Activated naive CD4-positive, alpha-beta T cell treated with Interleukin-2 at 50 U/mL for 16 hours (primary cell): ENCODE measurements at places on chromosomes 6 and 20.

- DNase-seq = no peak
These were observed 3.6 kb downstream of the AVP start for GRCh38 chr20:3080939-3081388.

DNA sequence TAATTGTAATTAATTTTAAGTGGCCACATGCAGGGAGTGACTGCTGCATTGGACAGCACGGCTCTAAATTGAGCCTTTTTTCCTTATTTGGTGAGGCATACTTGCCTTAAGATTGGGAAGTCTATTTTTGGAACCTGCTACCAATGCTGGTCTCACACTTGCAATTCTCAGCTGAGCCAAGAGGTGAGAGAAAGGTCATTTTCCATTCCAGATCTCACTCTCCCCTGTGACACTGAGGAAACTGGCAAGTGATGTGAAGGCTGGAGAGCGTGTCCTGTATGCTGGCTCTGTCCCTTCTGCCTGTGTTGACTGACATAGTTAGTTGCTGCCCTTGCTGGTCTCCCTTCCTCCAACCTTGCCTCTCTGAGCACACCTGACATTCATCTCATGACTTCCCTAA lies 735 bp upstream of the MOG start:
- DNase-seq = no peak

DNA sequence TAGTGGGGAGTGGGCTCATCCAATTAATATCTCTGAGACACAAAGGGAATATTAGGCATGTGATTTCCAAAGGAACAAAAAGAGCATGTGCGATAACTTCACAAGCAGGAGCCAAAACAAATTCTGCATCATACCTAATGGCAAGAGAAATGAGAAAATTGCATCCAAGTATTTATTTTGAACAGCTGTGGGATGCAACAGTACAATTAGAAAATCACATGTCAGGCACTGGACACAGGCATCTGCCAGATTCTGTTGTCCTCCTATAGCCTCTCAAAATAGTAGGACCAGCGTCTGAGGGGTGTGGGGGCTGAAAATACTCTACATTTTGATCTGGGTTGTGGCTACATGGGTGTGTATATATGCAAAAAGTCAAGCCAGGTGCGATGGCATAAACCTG lies 66.3 kb downstream of the EDN1 start:
- no peak for DNase-seq

DNA sequence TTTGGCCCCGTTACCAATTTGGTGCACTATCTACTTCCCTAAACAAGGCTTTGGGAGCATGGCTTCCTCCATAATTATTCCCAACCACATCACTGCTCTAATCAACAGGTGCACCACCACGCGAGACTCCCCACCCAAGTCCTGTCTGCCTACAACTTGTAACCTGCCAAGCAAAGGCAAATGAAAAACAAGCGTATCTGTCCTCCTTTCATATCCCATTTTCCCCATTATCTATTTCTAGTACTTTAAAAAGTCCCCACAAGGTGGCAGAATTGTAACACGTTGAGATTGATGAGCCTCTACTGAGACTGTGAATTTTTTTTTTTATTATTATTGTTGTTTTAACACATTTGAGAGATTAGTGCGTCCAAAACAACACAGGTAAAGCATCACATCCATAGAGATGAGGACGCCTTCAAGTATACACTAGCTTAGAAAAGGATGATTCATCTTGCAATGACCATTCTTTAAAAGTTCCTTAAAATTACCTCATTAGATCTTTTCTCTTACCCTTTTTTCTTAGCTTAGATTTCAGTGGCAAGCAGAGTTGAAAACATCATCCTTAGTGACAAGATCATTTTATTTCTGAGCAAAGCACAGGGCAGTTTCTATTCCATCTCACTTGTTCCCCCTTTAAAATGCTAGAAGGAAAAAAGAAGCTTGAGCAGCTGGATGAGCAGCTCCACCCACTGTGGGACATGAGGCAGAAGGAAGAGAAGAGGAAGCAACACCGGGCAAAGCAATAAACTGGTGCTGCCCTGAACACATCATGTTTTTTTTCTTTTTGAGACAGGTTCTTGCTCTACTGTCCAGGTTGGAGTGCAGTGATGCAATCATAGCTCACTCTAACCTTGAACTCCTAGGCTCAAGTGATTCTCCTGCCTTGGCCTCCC lies 210.8 kb downstream of the ARHGAP18 start:
- DNase-seq = no peak

DNA sequence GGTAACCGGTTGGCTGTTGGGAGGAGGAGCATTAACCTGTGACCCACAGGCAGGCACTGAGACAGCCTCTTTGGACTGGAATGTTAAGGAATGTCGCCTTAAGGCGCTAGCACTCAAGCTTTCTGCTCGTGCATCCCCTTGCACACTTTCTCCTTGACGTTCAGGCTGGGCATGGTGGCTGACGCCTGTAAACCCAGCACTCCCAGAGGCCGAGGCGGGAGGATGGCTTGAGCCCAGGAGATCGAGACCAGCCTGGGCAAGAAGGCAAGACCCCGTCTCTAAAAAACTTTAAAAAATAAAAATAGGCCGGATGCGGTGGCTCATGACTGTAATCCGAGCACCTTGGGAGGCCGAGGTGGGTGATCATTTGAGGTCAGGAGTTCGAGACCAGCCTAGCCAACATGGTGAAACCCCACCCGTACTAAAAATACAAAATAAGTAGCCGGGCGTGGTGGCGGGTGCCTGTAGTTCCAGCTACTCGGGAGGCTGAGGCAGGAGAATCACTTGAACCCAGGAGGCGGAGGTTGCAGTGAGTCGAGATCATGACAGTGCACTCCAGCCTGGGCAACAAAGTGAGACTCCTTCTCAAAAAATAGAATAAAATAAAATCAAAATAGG lies 1.9 kb upstream of the GID8 start:
- no peak for DNase-seq

DNA sequence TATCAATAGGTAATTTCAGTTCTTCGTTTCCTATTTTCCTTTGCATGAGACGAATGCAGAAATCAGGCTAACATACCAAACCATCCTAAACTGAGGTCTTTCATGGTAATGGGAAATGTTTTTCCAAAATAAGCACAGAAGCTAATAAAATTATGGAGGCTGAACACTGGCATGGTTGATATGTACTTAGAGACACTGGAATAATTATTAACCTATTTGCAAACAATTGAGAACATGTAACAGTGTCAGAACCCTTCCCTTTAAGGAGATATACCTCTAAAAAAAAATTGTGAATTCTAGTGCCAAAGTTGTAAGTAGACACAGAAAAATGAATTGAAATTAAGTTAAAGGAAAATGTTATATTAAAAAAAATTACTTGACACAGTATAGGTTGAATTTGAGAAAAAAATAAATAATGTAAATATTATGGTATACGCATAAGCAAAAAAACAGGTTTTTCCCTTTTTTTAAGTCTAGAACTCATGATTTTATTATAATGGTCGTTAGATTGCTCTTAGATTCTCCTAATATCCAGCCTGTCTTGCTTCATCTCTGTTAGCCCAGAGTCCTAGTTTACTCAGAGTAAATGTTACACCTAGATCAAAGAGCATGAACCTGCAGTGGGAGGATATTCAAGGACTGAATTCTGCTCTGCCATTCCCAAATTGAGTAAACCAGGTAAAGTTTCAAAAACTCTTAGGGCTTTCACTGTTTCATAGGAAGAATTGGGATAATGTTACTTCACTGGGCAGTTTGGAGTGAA lies 1.7 kb downstream of the SLC17A2 start:
- no peak for DNase-seq

- peak; percentile 40 for DNase-seq
These were observed 94.0 kb upstream of the NHSL1 start for GRCh38 chr6:138593124-138593877.

- DNase-seq = peak; percentile 5
These were observed 43.1 kb downstream of the POPDC3 start for GRCh38 chr6:105136431-105137350.

DNA sequence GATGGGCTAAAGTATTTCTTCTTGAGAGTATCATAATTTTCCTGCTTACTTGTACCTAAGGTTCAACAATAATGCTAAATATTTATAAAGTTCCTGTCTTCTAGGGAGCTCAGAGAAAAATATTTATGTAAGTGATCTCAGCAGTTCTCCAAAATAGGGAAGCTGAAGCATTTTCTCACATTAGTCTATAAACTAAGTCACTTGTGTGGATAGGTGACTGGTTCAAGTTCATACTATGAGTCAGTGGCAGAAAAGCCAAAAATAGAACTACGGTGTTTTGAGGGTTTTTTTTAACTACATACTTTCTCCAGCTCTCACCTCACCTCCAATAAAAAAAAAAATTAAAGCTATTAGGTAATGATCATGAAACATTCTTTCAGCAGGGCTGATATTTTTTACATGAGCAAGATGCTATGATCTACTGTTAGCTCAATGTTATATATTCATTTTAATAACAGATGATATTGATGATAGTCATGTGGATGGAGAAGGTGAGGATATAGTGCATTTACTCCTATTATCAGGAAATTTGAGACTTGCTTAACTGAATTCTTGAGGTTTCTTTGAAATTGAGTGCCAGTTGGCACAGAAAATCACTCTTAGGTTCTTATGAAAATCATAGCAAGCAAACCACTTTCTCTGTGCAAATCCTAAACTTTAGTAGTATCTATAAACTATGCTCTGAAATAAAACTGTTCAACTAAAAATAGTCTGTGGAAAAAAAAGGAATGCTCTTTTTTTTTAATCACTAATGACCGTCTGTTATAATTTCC lies 4.1 kb upstream of the MOXD1 start:
- DNase-seq = no peak

- no peak for DNase-seq
These were observed 292.7 kb downstream of the TAF4 start for GRCh38 chr20:61772828-61773631.

DNA sequence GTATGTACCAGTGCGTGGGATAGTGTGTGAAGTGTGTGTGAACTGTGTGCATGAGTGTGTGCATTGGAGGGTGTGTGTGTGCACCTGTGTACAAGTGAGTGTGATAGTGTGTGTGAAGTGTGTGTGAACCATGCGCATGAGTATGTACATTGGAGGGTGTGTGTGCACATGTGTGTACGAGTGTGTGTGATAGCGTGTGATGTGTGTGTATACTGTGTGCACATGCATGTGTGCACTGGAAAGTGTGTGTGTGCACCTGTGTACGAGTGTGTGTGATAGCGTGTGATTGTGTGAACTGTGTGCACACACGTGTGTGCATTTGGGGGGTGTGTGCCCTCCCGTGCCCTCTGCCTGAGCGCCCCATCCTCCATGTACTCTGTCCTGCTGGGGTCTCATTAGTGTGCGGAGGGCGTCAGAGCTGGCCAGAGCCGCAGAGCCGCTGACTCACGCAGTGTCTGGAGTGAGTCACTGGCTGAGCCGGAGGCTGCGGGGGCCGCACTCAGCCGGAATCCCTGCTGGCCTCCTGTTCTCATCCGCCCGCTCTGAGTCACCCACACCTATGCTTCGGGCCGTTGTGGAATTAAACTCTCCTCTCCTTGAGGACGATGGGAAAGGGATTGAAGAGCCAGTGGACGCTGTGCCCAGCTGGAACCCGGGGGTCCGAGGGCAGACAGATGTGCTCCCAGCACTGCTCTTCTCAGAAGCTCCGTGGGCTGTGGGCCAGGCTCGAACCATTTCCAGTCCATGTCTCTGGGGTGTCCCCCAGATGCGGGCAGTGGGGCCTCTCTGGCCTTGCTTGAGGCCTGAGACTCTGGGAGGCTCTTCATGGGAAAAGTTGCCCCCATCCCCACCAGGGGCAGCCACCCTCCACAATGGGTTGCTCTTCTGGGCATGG lies 27.3 kb upstream of the STX16 start:
- DNase-seq = no peak

DNA sequence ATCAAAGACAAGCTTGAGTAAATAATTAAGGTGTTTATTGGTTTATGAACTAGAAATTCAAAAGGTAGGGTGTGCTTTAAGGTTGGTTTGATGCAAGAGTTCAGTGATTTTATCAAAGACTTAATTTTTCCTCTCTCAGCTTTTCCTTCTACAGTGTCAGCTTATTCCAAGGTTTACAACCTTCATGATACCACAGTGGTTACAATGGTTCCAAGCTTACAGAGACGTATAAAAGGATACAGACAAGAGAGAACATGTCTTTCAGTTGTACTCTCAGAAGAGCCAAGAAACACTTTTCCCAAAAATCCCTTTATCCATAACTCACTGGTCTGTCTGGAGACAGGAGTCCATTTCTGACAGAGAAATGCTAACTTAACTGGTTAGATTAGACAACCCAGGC lies 93.5 kb upstream of the LOC128125822 start:
- no peak for DNase-seq

DNA sequence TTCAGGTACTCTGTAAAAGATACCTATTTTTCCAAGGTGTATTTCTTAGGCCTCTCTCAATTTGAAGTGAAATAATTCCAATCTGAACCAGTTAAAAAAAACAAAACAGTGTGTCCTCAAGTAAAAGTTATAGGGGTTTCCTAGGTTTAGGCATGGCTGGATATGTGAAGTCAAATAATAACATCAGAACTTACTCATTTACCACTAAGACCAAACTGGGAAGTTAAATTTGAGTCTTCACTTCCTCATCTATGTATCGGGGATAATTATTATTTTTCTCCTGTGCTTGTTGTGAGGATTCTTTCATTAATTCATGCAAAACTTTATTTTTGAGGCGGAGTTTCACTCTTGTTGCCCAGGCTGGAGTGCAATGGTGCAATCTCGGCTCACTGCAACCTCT lies 86.2 kb upstream of the PTPRK start:
- no peak for DNase-seq

- DNase-seq = no peak
These were observed 72.2 kb downstream of the SCAF8 start for GRCh38 chr6:154805288-154805911.

DNA sequence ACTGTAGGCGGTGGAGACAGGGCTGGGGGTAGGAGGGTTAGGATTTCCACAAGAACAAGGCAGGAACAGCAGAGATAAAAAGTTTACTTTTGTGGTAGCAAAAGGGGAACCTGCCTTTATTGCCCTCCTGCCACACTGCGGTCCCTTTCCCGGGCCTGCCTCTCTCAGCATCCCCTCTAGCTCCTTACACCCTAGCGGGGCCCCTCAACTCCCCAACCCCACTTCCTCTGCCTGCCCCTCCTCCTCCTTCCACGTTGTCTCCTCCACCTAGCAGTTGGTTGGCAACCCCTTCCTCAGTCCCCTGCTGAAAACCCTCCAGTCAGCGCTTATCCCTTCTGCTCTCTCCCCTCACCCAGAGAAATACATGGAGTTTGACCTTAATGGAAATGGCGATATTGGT lies 714 bp downstream of the AIF1 start:
- DNase-seq = no peak

GRCh38 chr20:4550740-4551139 lies 171.0 kb upstream of the PRND start:
- no peak for DNase-seq

DNA sequence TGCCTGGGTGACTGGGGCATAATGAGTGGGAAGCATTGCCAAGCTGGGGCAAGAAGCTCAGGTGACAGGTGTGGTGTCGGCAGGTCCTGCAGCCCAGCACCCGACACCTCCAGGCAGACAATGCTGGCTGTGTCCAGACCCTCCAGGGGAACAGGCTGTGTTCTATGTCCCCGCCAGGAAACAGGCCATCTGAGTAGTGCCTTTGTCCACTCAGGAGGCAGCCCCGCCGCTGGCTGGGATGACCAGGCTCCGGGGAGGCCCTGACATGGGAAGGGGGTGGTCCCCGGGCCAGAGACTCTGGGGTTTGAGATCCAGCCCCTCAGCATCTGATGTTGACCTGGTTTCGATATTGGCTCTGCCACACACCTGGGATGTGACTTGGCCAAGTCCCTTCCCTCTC lies 28.4 kb downstream of the SNPH start:
- no peak for DNase-seq
